A549 (cell line): ENCODE measurements at places on chromosomes 16 and 17.

- no peak for DNase-seq
Measured at GRCh38 chr17:19248151-19248927, 11.2 kb downstream of the EPN2 start.

DNA sequence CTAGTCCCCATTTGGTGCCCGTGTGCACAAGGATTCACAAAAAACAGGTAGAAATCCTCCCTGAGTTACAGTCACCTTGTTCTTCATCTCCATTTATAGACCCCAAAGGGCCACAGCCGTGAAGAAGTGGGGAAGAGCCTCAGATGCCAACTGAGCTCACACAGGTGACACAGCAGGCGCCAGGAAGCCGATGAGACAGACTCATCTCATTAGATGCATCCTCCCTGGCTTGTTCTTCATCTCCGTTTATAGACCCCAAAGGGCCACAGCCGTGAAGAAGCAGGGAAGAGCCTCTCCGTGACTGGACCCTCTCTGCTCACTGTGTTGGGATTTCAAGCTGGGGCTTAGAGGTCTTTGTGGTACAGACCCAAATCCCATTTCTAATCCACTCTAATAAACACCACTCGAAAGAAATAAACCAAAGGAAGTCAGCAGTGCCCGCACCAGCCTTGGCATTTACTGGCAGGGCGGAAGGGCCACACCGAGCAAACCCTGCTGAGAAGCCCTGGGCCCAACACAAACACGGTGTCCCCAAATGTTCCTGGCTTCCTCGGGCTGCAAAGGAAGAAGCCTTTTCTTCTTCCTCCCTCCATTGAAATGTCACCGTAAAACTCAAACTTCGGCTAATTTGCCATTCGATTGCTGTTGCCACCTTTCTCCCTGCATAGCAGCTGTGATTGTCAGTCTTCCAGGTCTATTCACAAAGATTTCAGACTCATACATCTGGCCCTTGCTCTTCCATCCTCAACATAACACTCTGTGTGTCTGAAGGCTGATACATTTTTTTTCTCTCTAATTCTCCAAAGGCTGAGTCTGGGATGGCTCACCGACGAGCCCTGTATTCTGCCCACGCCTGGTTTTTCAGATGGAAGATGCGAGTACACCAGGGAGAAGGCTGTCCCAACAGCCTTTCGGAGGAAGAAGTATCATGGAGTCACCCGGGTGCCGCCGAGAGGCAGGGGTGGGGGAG lies 44.9 kb upstream of the DOC2B start:
- no peak for DNase-seq

DNA sequence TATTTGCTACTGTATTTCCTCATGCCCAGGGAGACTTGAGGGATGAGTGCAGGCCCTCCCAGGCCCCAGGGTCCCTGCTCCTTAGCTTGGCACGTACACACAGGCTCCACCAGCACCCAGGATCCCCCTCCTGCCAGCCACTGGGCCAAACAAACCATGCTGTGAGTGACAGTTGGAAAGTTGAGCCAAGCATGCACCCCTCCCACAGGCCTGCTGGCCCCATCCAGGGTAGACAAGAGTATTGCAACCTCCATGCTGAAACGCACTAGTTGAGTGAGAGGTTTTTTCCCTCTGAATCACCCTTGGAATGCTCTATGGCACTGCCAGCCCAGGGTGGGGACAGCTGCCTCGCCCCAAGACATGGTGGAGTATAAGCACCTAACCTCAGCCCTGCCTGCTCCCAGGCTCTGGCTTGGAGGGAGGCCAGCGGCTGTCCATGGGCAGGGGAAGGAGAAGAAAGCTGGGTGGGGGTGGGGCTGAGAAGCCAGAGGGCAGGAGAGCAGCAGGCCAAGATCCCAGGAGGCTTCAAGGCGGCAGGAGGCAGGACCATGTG lies 49.6 kb downstream of the PITPNM3 start:
- DNase-seq = peak; percentile 56

DNA sequence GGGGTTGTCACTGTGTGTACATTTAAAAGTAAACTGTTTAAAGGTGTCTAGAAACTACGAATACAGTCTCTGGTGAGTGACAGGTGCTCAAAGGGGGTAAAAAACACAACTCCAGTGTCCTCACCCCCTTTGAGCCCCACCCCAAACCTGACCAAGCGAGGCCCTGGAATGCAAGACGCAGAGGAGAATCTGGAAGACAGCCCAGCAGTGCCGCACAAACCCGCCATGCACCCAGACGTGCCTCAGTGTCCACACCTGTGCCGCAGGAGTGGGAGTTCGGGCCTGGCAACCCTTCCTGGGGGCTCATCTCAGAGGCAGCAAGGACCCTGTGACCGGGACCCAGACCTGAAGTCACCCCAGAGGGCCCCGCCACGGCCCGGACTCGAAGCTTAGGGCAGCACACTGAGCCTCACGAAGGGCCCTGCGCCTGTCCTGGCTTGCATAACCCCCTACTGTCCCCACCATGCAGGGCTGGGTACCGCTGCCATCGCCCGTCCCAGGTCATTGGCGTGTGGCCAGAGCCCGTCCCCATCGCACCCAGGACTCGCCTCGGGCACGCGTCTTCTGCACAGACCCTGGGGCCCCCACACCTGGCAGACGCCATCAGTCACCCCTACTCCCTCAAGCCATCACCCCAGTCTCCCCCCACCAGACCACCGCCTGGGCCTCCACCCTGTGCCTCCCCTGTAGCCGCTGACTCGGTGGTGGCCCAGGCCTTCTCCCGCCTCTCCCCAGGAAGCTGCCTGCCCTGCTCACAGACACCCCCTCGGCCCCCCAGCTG lies 33.0 kb upstream of the ZC3H18 start:
- peak; percentile 49 for DNase-seq

DNA sequence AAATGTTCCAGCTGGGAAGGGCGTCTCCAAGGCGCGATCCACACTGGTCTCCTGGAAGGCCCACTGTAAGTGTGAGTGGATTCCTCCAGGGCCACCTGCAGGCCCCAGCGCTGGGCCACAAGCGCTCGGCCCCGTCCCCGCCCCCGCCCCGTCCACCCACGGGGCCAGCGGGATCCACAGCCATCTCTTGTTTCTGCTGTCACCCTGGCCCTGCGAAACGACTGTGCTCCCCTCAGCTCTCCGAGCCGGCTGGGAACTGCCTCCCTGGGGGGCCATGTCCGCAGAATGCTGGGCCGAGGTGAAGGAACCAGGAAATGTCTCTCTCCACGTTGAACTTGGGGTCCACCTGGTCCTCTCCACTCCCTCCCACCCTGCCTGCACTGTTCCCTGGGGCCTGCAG lies 1955.2 kb downstream of the TP53TG3F start:
- DNase-seq = no peak

DNA sequence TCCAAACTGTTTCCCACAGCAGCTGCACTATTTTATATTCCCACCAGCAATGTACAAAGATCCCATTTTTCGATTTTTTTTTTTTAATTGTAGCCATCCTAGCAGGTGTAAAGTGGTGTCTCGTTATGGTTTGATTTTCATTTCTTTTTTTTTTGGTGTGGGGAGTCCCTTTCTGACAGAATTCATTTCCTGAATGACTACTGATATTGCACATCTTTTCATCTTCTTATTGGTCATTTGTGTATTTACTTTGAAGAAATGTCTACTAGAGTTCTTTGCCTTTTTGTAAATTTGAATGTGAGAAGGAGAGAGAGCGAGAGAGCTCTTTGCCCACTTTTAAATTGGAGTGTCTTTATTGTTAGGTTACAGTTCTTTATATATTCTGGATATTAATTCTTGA lies 14.0 kb downstream of the CYB5B start:
- DNase-seq = no peak

DNA sequence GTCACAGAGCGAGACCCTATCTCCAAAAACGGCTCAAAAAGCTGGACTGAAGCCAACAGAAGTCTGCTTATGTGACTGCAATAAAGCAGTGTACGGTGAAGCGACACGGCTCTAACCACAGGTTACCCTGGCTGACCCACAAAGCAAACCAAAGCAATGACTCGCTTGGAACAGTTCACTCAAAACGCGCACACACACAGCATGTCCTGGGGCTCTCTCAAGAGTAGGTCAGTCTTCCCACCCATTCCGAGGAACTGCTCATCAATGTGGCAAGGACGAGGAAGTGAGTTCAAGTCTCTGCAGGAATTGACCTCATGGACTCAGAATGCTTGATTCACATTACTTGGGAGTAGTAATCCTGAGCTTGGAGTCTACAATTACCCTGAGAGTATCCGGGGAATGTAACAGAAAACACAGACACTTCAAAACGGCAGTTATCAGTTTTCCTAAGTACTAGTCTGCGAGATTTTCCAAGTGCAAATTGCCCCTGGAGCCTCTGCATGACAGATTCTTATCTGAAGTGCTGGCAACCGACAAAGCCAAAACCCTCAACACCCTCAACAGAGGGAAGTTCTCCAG lies 25.4 kb downstream of the PELP1 start:
- peak; percentile 78 for DNase-seq
